ENCODE measurements at places on chromosomes 16 and 17.

DNA sequence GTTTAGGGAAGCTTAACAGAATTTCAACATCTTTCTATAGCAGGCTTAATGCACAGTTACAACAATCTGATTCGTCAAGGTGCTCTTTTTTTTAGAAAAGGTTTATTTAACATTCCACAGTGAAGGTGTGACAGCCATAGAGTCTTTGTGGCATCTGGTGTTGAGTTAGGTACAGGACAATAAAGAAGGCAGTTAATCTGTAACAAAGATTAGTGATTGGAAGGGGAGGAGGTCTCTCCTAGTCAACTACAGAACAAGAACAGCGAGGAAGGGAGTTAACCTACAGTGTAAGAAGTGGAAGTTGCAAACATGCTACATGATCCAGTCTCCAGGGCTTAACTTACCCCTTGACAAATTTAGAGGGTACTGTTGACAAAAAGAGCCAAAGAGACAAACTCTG, 3.0 kb upstream of the ZDHHC7 start:
- DNase-seq: no peak

GRCh38 chr16:49924078-49924477, 68.2 kb upstream of the ZNF423 start:
- DNase-seq: no peak

DNA sequence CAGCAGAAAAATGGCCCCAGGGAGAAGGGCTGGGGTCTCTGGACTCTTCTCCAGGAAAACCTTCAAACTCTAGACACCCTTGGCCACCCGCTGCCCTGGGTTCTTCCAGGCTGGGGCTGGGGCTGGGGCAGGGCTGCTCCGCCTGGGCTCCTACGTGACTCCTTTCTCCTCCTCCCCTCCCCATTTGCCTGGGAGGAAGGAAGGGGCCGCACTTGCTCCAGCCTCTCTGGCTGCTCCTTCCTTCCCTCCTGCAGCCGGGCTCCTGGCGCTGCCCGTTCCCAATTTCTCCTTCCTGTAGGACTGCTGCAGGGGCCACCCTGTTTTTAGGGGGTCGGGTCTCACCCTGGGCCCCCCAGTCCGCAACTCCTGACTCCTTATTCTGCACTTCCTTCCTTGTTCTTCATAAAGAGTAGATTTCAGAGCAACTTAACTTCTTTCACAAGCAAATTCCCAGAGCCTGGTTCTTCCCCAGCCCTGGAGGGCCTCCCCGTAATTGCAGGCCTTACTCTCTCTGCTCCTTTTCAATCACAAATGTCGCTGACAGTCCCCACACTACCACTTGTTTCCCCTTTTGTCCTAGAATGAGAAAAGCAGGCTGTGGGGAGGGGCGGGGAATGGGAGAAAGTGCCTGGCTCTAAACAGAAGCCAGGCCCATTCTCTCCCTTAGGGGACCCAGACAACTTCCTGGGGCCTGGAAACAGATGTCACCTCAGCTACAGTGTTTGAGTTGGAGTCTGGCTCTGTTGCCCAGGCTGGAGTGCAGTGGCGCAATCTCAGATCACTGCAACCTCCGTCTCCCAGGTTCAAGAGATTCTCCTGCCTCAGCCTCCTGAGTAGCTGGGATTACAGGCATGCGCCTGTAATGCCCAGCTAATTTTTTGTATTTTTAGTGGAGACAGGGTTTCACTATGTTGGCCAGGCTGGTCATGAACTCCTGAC, 137.8 kb downstream of the ENGASE start:
- DNase-seq: no peak

GRCh38 chr17:79818026-79818758, 21.0 kb downstream of the CBX4 start:
- DNase-seq: no peak

DNA sequence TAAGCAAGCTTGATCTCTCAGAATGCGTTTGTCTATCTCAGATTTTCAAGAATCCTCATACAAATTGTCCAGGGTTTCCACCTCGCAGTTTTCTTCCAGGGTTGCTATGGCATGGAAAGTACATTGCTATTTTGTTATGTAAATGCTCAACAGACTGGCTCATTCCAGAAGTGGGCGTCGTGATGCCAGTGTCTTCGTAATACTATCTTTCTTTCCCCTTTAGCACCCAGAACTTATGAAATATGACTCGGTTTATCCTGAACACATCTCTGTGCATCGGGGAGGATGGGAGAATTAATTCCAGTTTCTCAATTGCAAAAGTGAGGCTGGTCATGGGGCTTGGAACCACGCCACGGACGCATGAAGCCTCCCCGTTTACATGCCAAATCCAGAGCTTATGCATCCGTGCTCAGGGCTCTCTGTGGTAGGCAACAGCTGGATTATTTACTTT, 405.0 kb downstream of the WWOX start:
- no peak for DNase-seq

GRCh38 chr16:12573300-12573699, 230.4 kb downstream of the CPPED1 start:
- DNase-seq: no peak

DNA sequence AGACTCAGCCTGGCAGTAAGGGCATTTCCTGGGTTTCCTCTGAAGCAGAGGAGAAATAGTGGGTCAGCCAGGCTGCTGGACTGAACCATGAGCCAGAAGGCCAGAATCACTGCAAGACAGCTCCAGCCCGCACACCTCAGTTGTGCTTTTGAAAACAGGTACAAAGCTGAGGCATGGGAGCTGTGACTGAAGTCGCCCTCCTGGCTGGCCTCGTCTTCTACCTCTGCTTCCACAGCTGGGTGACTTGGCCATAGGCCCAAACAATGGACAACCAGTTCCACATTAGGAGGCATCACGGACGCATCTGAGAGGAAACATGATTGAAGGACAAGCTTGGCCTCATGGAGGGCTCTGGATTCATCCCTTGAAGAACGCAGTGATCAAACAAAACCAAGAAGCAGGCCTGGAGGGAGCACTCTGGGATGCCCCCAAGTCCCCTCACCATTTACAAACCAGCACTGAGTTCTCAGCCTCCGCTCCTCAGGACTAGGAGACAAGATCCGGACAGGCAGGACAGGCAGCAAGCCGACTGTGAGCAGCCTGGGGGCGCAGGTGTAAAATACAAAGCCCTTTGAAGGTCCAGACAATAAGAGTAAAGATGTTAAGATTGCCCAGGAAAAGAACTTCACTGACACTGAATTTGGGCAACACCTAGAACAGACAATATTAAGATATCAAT, 68.7 kb downstream of the N4BP1 start:
- DNase-seq: no peak

DNA sequence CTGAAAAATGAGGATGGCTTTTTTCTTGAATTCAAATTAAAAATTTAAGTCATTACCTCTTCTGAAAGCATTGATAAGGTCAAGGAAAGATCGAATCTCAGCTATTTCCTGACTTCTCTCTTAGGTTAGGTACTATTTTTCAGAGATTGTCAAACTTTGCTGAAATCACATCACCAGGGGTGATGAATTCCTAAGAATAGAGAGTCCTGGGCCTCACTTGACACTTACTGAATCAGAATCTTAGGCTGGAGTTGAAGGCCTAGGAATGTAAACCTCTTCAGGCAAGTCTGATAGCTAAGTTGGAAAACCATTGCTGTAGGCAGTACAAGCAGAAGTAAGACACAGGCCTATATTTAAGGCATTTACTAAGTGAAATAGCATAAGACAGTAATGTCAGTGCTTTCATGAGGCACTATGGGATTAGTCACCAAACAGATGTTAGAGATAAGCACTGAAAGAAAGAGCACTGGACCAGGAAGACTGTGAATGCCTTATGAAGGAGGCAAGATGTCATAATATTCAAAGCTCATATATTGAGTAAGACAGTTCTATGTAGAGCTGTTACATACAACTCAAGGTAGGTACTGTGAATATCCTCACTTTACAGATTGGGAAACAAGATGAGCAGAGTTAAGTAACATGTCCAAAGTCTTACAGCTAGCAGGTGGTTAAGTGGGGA, 21.5 kb downstream of the DCAF7 start:
- no peak for DNase-seq

- DNase-seq: no peak
Observed at GRCh38 chr17:13568582-13569397, 32.9 kb downstream of the HS3ST3A1 start.

DNA sequence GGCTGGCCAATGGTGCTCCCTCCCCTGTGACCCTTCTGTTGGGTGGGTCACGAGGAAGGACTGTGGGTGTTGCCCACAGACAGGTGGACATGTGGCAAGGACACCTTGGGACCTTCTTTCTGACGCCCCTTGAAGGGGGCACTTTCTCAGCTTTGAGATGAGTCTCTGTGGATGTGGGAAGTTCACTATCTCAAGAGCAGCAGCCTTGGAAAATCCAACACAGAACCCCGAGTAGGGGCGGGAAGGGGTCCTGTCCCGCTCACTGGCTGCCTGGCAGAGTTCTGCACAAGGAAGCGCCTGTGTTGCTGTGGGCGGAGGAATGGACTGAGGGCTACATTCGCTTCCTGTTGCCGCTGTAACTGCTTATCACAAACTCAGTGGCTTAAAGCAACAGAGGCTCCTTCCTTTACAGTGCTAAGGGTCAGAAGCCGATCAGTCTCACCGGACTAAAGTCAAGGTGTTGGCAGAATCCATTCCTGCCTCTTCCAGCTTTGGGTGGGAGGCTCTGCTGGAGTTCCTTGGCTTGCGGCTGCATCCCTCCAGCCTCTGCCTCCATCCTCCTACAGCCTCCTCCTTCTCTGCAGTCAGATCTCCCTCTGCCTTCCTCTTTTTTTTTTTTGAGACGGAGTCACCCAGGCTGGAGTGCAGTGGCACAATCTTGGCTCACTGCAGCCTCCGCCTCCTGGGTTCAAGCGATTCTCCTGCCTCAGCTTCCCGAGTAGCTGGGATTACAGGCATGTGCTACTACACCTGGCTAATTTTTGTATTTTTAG, 305.2 kb downstream of the SEC14L1 start:
- no peak for DNase-seq

DNA sequence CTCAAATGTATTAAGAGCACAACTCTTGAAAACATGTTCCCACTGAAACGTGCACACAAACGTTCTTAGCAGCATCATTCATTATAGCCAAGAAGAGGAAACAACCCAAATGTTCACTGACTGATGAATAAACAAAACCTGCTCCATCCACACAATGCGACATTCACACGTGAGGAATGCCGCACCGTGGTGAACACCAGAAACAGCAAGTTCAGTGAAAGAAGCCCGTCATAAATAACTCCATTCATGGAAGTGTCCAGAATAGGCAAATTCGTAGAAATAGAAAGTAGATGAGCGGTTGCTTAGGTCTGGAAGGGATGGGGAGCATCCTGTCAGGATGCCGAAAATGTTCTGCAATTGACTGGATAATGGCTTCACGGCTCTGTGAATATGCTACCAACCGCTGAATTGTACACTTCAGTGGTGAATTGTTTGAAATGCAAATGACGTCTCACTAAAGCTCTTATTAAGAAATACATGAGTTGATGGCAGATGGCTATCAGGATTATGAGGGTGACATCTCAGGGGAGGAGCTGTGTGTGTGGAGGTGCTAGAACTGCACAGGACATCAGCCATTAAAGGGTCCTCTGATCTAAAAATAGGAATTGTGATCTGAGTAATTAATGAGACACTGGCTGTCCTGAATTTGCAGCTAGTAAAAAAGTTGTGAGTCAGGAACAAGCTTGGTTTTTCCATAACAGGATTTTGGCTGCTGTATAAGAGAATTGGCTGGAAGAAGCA, 771.0 kb downstream of the KCNJ18 start:
- DNase-seq: no peak

DNA sequence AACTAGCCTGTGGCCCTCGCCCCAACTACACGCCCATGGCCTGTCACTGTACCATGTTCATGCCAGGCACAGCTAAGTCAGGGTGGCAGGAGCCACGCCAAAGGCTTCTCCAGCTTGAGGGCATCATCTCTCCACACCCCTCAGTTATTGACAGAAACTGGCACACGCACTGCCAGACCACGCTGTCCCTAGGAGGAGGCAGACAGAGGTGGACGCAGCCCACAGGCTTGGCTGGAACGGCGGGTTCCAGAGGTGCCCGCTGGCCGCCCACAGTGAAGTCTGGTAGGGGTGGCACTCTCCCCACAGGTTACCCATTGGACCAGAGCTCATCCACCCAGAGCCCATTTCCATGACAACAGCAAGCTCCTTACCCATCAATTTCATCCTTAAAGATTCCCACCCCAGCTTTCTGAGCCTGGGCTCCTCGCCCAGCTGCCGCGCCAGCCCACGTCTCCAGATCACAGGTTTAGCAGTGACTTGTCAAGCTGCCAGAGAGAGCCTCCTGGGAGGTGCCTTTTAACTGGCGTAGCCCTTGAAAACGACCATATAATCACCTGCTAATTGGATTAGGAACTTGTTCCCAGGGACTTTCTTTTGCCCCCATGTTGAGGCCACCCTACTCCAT, 27.9 kb downstream of the RPRML start:
- no peak for DNase-seq

- DNase-seq: peak; percentile 64
Observed at GRCh38 chr17:58344047-58344790, 7.8 kb downstream of the SUPT4H1 start.

DNA sequence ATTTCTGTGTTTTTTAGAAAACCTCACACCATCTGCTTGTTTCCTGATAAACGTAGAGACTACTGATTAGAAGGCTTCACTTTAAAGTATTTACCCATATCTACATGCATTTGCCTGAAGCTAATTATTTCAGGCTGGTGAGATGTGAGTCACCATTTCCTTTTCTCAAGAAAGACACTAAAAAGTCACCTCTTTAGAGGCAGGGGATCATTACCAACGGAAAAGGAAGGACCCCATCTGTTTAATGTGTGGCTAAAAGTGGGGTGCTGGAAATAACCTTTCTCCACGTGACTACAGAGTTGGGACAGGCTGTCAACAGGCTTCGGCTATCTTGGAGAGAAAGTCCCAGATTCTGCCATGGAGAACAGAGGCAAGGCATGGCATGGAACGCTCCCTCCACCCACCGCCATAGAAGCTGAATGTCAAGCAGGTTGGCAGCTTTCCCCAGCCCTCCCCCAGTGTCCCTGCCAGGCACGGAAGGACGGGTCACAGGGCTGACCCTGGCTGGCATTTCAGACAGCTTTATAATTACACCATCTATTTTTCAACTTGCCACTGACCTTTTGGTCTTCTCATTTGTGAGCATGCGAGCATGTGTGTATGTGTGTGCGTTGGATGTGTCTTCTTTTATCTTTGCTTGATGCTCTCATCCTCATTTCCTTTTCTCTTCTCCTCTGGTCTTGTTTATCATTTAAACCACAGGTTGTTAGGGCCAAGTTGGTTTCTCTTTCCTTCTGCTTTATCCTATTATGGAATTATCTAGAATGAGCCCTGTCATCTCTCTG, 157.0 kb downstream of the CPPED1 start:
- DNase-seq: peak; percentile 35

- no peak for DNase-seq
Observed at GRCh38 chr16:16578701-16579100, 199.8 kb downstream of the NPIPA7 start.

DNA sequence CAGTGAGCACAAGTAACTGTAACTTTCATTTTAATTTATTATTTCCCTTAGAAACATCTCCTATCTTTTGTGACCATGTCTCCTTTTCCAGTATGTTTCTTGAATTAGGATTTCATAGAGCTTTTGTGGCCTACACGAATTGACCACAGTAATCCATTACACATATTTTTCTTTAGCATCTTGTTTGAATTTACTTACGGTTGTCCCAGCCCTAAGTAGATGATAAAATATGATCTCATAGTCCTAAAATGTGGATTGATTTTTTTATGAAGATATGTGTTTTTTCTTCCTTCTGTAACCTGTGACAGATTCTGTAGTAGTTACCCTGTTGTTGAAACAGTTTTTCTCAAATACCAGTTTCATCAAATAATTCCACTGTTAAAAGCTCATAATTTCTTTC, 61.5 kb downstream of the NF1 start:
- no peak for DNase-seq

- DNase-seq: no peak
Observed at GRCh38 chr16:21590796-21591195, 8.6 kb upstream of the METTL9 start.

- no peak for DNase-seq
Observed at GRCh38 chr17:19369846-19370492, 7.4 kb upstream of the B9D1 start.
